IPS-NIHi11 (cell line): ENCODE measurements at places on chromosomes 4 and X.

DNA sequence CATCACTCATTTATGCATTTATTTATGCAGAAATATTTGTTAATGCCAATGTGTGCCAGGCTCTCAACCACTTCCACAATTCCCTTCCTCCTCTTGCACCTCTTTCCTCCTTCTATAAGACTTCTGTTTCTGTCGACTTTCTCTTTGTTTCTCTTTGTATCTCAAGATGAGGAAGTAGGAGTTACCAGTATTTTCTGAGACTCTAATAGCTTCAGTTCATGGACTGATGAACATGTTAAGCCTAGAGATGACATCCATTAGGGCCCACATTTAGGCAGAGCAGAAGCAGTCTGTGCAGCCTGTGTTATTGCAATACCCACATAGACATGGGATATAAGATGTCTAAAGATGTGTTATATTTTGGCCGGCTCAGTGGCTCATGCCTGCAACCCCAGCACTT, 241.8 kb upstream of the SMIM31 start:
- no peak for DNase-seq

DNA sequence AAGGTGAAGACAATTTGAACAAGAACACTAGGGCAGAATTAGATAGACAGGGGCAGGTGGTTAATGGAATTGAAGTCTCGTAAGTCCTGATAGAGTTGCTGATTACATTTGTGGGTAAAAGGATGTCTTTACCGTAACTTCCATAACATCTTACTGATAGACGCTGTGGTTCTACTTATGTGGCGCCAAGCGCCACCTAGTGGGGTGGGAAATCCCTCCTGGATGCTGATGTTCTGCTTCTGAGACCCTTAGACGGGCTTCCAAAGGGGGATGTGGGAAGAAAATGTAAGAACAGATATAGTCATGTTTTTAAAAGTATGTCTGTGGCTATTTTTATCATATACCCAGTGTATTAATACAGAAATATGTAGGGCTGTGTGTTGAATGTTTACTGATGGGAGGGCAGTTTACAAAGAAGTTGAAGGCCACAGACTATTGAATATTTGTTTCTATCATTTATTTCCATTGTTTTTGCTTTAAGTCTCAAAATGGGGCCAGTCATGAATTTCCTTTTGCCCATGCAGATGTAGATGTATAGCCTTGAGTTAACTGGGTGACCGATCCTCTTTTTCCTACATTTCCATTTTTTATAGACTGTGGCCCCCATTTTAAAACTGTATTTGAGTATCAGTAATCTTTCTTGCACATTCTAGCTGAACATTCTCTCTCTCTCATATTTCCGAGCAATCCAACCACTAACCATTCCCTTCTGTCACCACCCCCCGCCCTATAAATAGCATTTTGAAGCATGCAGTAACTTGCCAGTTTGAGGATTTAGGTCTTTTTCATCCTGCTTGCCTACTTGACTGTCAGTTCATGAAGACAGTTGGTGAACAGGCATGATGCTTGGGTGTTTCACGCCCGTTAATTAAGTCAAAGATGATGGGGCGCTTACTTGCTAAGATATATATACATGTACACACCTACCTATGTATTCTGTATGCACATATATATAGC, 12.1 kb upstream of the TLR8 start:
- DNase-seq: peak; percentile 19

DNA sequence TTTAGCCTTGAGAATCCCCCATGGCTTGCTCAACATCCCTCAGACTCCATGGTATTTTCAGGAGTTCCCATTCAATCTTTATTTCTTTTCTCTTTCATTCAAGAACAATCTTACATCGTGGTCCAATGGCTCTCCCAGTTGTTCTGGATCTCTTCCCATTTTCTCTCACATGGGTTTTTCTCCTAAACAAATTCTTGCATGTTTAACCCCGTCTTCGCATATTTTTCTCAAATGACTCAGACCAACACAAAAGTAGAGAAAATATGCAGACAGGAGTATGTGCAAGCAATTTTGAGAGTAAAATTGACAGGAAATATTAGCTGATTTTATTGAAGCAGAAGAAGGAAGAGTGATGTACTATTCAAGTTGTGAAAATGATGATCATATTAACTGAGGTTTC, 396.4 kb upstream of the TRAM1L1 start:
- DNase-seq: no peak

DNA sequence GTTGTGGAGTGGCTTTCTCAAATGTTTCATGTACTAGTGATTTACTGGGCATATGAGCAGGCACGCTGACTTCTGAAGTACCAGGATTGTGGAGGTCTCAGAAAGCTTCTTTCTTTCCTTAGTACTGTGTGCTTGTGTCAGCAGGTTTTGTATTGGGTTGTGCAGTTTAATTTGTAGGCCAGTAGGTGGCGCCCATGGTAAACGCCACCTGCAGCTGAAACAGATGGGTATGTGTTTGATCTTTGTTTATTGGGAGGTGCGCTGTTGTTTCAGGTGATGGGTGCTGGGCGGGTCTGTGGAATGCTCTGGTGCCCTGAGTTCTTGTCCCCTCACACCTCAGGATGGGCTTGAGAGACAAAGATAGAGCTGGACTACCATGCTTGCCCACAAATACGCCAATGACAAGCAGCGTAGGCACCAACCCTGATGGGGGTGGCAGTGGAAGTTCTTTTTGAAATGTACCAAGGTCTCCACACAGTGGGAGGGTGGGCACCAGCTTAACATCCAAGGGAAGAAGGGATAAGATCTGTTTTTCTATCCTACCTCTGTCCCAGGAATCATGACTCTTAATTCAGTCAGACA, 141.5 kb downstream of the RPS6KA6 start:
- DNase-seq: peak; percentile 14

DNA sequence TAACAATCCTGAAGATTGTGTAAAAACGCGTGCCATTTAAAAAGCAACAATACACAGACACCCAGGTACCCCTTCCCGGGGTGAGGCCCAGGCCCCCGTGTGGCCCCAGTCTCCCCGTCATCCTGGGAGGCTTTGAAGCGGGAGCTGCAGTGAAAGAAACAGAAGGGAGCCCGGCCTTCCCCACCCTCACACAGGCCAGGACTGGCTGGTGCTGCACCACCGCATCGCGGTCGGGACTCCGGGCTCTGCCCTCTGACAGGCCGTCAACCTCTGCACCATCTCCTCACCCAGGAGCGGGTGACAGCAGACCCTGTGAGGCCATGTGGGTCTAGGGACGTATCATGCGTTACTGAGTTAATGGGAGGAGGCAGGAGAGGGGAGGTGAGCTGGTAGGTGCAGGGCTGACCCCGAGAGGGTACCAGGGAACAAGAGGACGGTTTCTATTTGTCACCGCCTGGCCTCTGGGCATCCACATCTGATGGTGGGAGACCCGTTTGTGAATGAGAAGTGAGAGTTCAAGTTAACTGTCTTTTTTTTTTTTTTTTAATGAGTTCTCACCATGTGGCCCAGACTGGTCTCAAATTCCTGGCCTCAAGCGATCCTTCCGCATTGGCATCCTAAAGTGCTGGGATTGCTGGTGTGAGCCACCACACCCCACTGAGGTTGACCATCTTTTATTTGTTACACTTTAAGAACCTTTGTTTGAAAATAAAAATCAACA, 27.3 kb downstream of the PIGG start:
- no peak for DNase-seq

DNA sequence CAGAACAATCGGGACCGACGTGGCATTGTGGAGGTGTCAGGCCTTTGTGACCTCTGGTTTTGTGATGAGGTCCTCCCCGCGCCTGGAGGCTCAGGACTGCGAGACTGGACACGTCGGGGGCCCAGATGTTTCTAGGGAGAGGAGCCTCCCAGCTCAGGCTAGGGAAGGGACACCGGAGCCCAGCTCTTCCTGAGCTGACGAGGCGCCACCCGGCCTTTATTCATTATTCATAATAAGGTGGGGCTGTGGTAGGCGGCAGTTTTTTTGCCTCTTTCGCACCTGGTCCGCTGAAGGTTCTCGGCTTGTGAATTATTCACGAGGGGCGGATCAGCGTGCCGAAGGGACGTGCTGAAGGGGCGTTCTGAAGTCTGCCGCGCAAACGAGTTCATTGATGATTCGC, 2.3 kb upstream of the UBA1 start:
- DNase-seq: no peak

DNA sequence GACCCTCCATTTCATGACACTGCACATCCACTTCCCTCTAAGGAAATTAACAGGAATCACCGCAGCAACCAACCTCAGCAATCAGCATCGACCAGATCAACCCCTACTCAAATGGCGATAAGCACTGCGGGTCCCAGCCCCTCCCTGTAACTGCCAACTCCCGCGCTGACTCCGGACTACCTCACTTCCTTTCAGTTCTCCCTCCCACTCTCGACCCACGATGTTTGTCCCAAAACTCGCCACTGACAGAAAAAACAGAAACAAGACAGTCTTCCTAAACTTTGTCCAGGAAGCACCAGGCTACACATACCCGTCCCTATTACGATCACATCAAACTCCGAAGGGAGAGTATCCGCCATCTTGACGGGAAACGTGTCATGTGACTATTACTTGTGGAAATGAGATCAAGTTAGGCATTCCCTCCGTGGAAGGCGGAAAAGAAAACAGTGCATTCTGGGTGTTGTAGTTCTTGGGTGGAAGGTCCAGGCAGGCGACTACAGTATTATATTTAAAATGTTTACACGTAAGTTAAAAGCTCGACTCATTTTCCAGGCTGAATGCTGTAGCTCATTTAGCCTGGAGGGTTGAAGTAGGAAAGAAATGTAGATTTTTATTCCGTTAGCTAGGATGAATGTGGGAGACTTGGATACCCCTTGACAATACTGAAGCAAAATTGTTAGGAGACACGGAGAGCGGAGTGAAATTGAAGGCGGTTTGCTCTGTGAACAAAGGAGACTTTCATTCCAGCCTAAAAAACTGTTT, at the start of gene CHM:
TSS of gene CHM (minus strand) at position 385 of the 762 bp plus-strand sequence. CDS start at position 359, 26 bp downstream.
- peak; percentile 66 for DNase-seq

GRCh38 chrX:114924856-114925255, 92.6 kb downstream of the IL13RA2 start:
- DNase-seq: no peak

DNA sequence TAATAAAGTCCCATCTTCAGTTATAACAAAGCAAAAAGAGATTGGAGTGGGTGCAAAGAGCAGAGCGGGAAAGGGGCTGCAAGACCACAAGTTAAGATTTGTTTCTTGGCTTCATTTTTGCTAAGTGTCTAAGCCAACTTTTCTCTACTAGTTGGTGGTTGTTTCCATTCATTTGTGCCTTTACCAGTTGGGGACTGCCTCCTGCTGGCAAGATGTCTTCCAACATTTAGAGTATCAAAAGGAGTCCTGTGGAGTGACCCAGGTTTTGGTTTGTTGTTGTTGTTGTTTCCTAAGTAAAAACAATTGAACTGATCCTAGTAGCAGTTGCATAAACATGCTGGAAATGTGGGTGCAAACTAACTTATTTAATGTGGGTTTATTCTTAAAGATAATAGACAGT, 121.1 kb downstream of the SPATA18 start:
- peak; percentile 14 for DNase-seq

DNA sequence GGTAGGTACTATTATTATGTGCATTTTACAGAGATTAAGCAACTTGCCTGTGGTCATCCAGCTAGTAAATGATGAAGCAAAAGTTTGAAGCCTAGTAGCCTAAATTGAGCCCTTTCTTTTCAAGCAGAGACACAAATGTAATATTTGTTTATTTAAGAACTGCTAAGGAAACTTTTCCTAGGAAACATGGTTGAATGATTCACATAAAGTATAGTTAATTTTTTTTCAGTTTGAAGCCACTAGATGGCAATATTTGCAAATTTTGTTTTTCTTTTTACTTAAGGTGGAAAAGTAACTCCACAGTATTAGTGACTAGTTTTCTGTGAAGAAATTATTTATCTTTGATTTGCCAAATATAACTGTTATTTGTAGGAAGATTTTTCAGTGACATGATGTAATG, 52.8 kb upstream of the ANKRD17 start:
- DNase-seq: no peak

DNA sequence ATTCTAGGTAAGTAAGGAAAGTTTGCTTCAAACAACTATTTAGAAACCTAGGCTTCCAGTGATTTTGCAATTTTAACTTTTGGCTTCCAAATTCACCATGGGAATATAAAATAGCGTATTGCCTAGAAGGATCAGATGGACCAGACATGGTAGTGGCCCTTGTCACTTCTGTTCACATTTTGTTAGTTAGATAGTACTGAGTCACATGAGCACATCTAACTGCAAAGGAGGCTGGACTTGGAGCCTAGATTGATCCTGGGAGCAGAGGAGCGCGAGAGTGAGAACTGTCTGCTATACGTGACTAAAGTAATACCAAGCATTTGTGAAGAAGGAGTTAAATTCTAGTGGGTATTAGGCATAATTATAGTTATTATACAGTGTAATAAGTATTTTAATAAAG, 102.4 kb downstream of the ARHGAP24 start:
- no peak for DNase-seq

- no peak for DNase-seq
Measured at GRCh38 chr4:2745981-2746806, 9.9 kb downstream of the TNIP2 start.

DNA sequence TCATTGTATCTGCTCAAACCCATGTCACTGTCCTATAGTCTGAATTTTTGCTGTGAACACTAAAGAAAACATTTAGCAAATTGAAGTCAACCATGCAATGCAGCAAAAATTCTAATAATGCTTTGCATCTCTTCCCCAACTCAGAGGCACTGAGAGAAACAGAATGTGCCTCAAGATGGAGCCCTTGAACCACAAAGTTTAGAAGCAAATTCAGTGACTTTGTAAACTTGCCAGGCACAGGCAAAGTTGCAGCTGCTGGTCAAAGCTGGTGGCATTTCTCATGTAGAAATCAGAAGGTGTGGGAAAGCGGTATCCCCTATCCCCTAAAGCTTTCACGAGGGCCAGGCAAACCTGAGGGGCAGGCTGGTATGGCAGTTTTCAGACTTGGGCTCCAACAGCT, 121.7 kb upstream of the DIPK2B start:
- peak; percentile 21 for DNase-seq

DNA sequence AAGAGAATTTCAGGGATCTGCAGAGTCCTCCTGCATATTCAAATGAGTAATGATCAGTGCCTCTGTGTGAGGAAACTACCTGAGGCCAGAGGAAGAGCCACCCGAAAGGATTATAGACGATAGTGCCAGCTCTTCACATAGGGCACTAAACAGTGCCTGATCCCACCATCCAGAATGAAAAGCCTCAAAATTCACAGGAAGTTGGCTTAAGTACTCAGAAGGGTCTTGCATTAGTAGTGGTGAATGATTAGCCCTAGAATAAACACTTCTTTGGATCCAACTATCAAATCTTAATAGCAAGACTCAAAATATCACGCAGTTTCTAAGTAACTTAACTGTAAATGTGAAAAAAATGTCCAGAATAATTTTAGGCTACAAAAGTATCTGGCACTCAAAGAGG, 324.4 kb downstream of the ZNF674 start:
- DNase-seq: no peak

DNA sequence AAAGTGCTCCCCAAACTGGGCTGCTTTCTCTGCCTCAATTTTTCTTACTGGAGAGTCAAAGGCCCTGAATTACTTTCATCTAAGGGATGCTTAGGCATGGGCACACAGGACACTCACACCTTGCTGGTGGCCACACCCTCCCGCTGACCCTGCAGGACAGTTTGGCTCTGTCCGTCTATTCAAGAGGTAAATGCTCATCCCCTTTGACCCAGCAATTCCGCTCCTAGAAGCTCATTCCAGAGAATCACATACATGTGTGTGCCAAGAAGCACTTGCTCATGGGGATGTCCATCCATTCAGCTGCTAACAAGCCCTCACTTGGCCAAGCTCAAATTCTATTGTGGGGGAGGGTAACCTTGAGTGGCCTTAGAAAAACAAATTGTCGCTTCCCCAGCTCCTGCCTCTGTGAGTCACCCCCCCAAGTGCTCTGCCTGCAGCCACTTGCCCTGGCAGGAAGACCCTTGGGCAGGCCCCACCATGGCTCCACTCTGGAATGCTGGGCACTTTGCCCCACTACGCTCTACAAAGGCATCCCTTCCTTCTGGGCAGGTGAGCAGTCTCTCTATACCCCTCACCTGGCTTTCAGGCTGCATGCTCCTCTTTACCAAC, 54.5 kb downstream of the HTRA3 start:
- no peak for DNase-seq
